ENCODE measurements at places on chromosomes 2 and 18.

DNA sequence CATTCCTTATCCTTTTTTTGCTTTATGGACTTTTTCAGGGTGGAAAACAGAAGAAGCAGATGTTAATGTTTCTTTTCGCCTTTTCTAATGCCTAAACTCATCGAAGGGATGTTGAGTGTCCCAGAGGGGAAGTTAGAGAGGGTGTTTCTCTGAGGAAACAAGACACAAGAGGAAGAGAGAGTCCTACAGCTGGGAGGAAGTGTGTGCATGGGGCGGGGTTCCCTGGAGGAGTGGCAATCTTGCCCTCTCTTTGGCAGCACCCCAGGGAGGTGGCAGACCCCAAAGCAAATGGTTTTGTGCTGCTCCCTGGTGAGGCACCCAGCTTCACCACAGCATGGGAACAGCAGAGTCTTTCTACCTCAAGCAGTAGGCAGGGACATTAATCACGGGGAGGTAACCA, 377.6 kb downstream of the RND3 start:
- DNase-seq = no peak

DNA sequence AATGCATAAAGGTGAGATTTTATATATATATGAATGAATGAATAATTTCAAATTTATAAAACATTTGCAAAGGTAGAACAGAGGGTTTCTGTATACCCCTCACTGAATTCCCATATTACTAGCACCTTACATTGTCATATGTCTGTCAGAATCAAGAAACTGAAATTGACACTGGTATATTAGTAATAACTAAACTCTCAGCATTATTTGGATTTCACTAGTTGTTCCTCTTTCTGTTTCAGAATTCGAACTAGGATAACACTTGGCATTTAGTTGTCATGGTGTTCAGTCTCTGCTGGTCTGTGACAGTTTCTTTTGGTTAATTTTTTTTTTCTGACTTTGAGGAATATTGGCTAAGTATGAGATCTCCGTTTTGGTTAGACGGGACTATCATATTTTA, 275.9 kb downstream of the DCC start:
- DNase-seq = no peak

DNA sequence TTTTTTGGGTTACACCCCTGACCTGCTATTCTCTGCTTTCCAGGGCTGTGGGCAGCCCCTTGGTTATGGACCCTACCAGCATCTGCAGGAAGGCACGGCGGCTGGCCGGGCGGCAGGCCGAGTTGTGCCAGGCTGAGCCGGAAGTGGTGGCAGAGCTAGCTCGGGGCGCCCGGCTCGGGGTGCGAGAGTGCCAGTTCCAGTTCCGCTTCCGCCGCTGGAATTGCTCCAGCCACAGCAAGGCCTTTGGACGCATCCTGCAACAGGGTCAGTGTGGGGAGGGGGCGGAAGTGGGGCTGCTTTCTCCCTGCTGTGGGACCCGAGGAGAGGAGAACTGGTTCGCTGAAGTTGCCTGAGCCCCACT, 9.7 kb upstream of the WNT10A start:
- DNase-seq = no peak

DNA sequence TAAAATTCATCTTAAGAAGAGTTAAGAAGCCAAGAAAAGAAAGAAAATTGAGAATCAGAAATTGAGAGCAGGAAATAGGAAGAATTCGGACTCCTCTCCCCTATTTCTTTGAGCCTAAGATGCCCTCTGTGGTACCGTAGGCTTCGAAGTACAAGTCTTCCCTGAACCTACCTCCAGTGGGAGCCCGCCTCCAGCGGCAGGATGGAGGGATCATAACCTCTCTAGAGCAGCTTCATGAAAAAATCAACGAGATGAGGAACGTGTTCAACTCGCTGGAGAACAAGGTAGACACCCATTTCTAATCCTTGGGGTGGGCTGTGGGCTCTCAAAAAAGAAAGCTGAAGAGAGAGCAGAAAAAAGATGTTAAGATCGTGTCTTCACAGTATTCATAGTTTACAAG, 36.3 kb downstream of the ARHGEF33 start:
- DNase-seq = no peak

- no peak for DNase-seq
These were observed 33.9 kb downstream of the BMP10 start for GRCh38 chr2:68837164-68837860.

DNA sequence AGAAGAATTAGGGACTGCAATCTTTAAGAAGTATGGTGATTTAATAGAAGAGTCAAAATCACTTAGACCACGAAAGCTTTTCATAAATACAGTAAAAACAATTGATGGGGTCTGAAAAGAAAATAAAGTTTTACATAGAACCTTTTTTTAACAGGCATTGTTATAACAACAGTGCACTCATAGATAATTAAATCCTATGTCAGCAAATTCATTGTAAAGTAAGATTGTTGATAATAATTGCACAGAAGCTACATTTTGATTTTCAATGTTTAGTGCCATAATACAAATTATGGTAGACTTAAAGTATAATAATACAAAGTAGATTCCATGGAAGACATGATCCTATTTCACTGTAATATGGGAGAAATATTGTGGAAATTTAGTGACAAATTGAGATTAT, 130.7 kb upstream of the FSIP2 start:
- no peak for DNase-seq

DNA sequence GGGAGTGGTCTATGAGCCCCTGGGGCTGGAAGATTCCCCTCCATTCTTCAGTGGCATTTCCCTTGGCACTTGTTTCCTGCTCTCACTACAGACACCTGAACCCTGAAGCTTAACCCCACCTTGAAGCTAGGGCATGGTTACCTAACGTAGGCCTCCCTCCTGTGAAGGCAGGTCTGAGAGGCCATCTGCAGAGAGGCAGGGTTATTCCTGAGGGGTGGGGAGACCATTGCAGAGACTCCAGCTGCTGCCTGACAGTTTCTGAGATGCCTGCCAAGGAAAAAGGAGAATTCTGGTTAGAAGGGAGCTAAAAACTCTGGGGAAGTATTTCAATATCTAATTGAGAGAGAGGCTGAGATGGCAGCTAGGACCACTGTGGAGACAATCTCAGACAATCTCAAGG, 119.3 kb upstream of the NDUFV2 start:
- DNase-seq = no peak

DNA sequence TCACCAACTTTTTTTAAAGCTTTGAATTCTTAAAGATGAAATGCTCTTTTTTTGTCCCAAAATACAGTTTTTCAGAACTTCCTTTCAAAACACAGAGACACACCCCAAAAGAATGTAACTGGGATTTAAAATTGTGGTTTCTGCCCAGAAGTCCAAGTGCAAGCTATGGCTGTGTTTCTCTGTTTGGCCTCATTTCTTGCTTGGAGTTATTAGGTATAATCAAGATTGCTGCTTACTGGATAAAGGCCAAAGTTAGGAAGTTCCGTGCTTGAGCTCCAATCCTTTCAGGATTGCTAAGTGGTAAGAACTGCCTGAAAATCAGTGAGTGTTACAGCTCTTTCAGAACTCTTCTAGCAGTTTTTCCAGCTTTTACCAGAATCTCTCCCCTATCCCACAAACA, 16.9 kb downstream of the ZBTB7C start:
- DNase-seq = no peak

- no peak for DNase-seq
These were observed 134.0 kb downstream of the HDAC4 start for GRCh38 chr2:239266779-239267287.

DNA sequence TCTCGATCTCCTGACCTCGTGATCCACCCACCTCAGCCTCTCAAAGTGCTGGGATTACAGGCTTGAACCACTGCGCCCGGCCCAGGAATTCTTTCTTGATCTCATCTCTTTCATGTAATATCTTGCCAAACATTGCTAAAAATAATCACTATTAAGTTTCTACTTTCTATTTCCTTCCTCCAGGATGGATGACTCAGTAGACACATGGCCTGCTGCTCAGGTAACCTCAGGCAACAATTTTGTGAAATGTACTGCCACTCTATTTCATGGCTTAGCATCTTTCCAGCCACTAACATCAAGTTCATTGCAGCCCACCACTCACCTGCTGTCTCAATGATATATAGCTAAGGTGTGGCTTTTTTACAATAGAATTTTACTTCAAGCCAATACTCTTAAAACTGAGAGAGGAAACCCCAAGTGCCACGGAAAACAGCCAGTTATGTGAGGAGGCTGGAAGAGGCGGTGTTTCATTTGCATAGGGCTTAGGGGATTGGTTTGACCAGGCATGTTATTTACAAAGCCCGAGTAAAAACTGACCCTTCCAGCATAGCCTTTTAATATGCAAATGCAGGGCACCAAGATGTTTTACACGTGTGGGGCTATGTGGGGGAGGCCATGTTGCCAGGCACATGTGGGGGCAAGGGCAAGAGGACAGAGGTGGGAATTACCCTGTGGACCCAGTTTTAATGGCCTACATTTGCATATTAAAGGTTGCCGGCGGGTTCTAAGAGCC, 11.3 kb upstream of the SUMO1 start:
- no peak for DNase-seq

GRCh38 chr2:191611614-191612013, 66.3 kb upstream of the NABP1 start:
- no peak for DNase-seq

GRCh38 chr2:64401529-64401880, 52.5 kb upstream of the LGALSL start:
- no peak for DNase-seq

- DNase-seq = no peak
These were observed 8.2 kb downstream of the ACTR3 start for GRCh38 chr2:113898081-113898480.

GRCh38 chr2:237968048-237968862, 1.4 kb downstream of the UBE2F start:
- DNase-seq = peak; percentile 57

DNA sequence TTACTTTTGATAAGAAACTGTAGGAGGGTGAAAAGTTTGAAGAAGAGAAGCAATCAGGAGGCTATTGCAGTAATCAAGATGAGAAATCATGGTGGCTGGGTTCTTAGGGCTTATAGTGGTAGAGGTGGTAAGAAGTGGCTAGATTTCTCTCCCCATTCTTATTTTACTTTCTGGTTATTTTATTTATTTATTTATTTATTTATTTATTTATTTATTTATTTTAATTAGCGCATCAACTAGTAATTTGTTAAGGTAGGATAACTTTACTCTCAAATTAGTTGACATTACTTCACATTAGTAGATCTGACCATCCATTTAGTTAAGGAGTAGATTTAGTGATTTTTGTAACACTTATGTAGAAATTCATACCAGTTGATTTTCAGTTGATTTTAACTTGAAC, 77.4 kb downstream of the PIK3C3 start:
- DNase-seq = no peak

GRCh38 chr2:24409700-24410556, 49.6 kb upstream of the ITSN2 start:
- peak; percentile 28 for DNase-seq
